ENCODE measurements at places on chromosomes 4 and X.
A peak's percentile ranks its signal among the peaks of the same experiment; 100 is the strongest.

GRCh38 chrX:40439625-40440532 is 140.9 kb upstream of the ATP6AP2 start:
- no peak for DNase-seq

- peak; percentile 62 for DNase-seq
These were observed 55.0 kb downstream of the FAM53A start for GRCh38 chr4:1628892-1629698.

DNA sequence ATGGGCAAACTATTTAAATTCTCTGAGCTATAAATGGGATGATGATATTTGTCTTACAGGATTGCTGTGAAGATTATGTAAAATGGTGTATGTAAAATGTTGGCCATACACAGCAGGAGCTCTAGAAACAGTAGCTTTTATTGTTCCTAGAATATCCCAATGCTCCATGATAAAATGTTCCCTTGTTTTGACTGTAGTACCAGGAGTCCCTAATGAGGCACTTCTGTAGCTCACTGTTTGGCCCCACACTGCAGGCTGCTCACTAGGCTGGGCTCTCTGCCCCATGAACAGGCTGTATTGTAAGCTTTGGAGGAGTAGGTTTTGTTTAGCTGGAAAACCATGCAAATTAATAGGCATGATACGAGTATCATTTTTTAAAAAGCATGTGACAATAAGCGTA is 3.3 kb upstream of the FGA start:
- DNase-seq: no peak

GRCh38 chr4:182930889-182931288 is 13.7 kb upstream of the DCTD start:
- no peak for DNase-seq

DNA sequence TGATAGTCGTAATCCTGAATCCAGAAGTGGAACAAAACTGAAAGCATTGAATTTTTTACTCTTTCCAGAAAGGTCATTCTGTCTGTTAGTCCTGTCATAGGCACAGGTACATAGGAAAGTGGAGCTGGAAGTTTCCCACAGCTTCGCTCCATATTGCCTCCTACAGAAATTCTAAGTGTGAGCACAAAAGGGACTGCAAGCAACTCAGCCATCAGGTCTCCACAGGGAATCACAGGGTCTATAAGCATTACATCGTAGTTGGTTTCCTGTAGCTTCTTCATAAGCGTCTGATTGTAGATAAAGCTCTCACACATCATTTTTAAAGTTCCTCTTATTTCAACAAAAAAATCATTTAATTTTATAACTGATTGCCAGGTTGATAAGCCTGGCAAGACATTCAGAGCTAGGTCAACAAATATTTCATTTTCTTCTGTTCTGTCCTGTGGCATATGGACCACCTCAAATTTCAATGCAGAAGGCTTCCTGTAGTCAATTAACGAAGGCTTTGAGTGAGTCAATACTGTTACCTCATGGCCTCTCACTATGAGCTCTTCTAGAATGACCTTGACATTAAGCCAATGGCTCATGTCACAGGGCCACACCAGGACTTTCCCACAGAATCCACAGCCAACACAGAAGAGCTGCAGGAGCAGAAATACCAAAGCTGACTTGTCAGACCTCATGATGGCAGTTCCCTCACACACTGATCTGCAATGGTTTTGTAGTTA is at the start of gene UGT2A3:
Gene UGT2A3, minus strand, starts transcription at position 727 of the 728 bp plus-strand sequence. Its CDS starts 44 bp downstream, at position 683.
- DNase-seq: no peak

DNA sequence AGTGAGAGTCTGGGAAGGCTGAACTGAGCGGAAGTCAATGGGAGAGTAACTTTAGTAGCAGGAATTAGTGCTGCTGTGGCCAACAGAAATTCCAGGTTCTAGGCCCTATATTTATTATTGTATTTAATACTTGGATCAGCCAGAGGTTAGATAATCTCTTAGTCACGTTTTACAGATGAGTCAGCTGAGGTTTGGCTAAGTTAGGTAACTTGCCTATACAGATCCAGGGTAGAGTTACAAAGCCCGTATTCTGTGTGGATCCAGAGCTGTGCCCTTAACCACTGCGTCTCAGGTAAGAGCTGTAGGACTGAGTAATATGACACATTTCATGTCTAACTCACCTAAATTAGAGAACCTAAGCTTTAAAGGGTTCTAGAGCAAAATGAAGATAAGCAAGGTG is 20.5 kb downstream of the PSMD10 start:
- no peak for DNase-seq

DNA sequence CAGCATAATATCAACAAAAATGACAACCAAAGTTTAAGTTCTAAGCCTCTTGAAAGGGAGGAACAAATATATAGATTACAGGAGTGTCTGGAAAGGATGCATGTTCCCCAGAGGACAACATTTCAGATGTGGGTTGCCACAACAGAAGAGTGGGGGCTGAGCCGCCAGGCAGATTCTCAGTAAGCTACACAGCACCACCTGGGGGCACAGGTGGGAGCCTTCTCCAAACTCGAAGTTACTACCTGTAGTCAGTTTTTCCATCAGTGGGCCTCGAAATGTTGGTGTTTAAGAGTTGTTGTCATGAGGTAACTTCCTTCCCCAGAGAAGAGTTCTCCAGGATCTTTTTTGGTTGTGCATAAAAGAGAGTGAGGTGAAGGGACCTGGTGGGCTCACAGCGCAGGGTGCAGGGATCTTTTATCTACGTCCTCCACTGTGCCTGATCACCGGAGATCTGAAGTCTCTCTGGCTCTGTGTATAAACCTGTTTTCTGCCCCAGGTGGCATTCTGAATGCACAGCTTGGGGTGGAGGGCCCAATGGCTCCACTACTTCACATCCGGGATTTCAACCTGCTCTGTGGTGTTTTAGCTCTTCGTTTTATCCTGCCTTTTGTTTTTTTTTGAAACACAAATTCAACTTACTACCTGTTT is 58.4 kb upstream of the STS start:
- DNase-seq: peak; percentile 53

DNA sequence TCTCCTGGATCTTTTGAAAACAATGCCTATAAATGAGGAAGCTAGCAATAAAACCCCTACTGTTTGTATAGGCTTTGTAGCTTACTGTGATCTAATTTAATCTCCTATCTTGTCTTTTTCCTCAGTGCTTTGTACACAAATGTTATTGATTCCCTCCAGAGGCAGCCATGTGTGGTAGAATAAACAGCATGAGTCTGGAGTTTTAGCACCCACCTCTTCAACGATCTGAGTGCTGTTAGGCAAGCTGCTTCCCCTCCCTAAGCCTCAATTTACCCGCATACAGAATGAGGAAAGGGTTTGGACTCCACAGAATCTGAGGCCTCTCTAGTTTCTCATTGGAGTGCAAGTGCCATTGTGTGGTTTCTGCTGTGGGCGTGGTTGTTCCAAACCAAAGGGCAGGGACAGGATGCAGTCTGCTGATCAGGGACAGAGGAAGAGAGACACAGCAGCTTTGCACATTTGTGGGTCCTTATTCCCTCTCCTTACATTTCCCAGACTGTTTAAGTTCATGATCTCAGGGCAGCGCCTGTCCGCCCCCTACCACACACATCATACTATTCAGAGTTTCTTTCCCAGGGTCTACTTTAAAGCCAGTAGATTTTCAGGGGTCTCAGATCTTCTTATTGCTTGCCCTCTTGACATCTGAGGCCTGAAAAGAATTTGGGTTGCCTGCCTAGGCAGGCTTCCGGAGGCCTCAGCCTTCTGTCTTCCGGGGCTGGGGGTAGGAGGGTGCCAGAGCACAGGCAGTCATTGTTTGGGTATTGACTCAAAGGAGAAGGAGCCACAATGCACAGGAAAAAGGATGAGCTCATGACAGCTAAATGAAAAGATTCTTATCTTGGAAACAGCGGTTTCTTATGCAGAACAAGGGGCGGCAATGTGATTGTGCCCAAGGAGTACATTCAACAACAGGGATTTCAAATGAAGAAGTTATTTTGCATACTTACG is 114.9 kb upstream of the TEX13D start:
- peak; percentile 78 for DNase-seq

- no peak for DNase-seq
These were observed 79.5 kb upstream of the SLC4A4 start for GRCh38 chr4:71259280-71259679.

GRCh38 chr4:98706200-98706813 is 47.9 kb upstream of the TSPAN5 start:
- DNase-seq: peak; percentile 71

DNA sequence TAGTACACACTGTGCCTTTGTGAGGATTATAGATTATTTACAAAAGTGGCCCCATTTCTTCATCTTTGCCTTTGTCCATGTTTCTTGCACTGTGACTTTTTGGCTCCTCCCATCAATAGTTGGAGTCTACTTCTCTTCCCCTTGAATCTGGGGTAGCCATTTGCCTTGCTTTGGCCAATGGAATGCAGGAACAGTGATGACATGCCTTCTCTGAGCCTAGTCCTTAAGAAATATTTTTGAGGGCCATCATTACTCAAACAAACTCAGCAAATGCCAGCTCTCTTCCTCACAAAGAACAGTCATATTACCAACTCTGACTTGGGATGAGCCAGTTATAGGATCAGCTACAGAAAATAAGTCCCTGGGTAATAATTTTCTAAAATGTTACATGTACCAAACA is 189.6 kb downstream of the FRMPD4 start:
- DNase-seq: no peak

- no peak for DNase-seq
These were observed 95.4 kb downstream of the NAF1 start for GRCh38 chr4:163071308-163071707.

DNA sequence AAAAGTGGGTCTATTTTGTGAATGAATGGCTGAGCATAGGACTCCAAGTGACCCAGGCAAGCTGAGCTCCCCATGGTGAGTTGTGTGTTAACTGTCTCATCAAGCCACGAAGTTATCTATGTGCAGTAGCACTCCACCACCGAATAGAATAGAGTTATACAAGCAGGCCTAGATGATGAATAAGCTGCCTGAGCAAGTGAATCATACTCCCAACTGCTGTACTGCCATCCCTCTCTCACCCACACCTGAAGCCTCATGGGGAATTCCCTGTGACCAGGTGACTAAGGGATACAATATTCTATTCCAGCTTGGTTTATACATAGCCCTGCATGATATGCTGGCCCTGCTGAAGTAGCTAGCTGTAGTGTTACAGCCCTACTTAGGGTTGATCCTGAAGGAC is 38.7 kb downstream of the KDM5C start:
- DNase-seq: no peak

DNA sequence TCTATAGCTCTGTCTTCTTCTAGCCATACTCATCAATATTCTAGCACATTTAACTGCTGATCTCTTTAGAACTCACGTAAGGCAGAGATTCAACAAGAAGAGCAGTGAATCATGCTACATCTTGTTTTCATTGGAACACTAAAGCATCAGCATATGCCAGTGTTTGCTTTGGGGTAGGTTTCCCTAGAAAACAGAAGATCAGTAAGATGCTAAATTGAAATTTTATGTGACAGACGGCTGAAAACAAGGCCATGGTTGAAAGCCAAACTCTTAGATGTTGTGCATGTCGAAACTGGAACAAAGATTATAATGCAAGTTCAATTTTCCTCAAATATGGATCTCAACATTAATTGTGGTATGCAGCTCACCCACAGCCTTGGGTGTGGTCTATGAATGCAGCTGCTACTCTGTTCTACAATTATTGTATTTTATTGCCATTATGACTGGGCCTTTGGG is 107.6 kb downstream of the PDLIM5 start:
- DNase-seq: no peak

GRCh38 chr4:124939908-124940307 is 227.4 kb upstream of the ANKRD50 start:
- DNase-seq: no peak

DNA sequence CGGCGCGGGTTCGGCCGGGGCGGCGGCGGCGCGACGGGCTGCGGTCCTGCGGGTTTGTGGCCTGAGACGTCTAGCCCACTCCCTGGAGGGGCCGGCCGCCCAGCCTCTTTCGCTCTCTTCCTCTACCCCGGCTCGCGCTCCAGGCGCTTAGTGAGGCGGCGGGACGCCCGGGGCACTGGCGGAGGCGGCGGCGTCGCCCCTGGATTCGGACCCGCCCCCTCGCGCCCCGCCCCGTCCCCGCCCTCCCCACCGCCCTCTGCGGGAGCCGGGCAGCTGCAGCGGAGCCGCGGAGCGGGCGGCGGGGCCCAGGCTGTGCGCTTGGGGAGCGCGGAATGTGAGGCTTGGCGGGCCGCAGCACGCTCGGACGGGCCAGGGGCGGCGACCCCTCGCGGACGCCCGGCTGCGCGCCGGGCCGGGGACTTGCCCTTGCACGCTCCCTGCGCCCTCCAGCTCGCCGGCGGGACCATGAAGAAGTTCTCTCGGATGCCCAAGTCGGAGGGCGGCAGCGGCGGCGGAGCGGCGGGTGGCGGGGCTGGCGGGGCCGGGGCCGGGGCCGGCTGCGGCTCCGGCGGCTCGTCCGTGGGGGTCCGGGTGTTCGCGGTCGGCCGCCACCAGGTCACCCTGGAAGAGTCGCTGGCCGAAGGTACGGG is at the start of gene BMP2K:
Gene BMP2K, plus strand, starts transcription at position 272 of the 650 bp plus-strand sequence. Its CDS starts 194 bp downstream, at position 466.
- peak; percentile 76 for DNase-seq

GRCh38 chrX:78517124-78517523 is 142.0 kb downstream of the RTL3 start:
- DNase-seq: peak; percentile 74

GRCh38 chr4:121599049-121599448 is 97.7 kb downstream of the ANXA5 start:
- no peak for DNase-seq

- DNase-seq: no peak
These were observed 33.1 kb downstream of the TKTL1 start for GRCh38 chrX:154328646-154329045.

GRCh38 chr4:78081541-78081940 is 24.4 kb downstream of the FRAS1 start:
- DNase-seq: no peak

- DNase-seq: no peak
These were observed 46.9 kb upstream of the YTHDC1 start for GRCh38 chr4:68396756-68397155.

GRCh38 chr4:150322646-150323045 is 244.4 kb downstream of the DCLK2 start:
- DNase-seq: no peak

DNA sequence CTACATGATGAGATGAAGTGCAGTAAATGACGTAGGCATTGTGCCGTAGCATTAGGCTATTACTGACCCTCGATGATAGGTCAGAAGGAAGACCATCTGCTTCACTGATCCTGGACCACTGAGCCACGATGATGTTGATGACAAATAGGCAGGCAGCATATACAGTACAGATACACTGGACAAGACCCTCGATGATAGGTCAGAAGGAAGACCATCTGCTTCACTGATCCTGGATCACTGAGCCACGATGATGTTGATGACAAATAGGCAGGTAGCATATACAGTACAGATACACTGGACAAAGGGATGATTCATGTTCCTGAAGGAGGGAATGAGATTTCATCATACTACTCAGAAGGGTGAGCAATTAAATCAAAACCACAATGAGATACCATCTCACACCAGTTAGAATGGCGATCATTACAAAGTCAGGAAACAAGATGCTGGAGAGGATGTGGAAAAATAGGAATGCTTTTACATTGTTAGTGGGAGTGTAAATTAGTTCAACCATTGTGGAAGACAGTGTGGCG is 50.9 kb downstream of the BEND4 start:
- no peak for DNase-seq

- no peak for DNase-seq
These were observed 56.0 kb downstream of the GLUD2 start for GRCh38 chrX:121103381-121103780.

GRCh38 chr4:84498203-84498934 is 723 bp downstream of the NKX6-1 start:
- DNase-seq: no peak

All from activated CD4-positive, alpha-beta T cell treated with anti-CD3 and anti-CD28 coated beads, Interleukin-2, amount 10 ng/mL, durations not matched to agents 7 days and 5 days (primary cell).